ENCODE measurements at places on chromosomes 12 and 14. TPM values are rescaled to one million over a fixed set of nuclear protein-coding genes. Genes with fewer than 3 reads are reported as not detected.
A peak's percentile ranks its signal among the peaks of the same experiment; 100 is the strongest.

GRCh38 chr12:52975204-52975603, 26.3 kb downstream of the KRT18 start:
- no peak for DNase-seq

DNA sequence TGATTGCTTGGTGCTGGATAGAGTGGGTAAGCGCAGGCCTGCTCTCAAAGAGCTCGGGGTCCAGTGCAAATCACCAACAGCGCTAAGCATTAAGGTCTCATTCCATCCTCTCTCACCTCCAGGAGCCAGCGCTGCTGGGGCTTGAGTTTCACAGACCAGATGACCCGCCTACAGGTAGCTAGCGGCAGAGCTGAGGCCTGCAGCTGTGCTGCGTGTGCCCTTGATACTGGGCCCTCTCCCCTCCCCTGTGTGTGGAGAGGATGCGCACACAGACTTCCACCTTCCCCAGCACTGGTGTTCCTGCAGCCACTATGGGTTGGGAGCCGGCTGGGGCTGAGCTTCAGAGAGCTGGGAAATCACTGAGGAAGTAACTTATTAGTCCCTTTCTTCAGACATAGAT, 149.9 kb downstream of the CALM1 start:
- DNase-seq = no peak

- DNase-seq = peak; percentile 97
These were observed 27.9 kb downstream of the ACTN1 start for GRCh38 chr14:68951035-68951797.

DNA sequence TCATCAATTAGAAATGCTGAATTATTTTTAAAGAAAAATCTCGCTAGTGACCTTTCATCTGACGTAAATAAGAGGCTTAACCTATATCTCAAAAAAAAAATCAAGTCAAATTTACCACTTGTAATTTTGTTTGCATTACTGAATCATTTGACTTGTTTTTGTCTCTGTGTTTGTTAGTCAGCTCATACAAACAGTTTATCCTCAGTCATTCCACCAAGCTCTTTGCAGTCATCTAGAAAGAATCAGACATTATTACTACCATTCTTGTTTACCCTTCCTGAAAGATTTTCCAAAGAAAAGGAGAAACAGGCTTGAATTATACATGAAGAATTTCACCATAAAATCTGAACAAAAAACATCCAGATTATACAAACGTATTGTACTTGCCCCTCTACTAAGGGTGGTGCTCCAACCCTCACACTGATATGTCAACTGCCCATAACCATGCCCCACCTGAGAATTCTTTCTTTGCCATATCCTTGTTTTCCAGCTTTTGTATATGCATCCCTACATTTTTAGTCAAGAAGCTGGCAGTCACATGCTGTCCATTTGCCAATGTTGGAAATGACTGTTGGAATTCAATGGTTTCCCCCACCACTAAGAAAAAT, 257.2 kb downstream of the PAWR start:
- DNase-seq = no peak

DNA sequence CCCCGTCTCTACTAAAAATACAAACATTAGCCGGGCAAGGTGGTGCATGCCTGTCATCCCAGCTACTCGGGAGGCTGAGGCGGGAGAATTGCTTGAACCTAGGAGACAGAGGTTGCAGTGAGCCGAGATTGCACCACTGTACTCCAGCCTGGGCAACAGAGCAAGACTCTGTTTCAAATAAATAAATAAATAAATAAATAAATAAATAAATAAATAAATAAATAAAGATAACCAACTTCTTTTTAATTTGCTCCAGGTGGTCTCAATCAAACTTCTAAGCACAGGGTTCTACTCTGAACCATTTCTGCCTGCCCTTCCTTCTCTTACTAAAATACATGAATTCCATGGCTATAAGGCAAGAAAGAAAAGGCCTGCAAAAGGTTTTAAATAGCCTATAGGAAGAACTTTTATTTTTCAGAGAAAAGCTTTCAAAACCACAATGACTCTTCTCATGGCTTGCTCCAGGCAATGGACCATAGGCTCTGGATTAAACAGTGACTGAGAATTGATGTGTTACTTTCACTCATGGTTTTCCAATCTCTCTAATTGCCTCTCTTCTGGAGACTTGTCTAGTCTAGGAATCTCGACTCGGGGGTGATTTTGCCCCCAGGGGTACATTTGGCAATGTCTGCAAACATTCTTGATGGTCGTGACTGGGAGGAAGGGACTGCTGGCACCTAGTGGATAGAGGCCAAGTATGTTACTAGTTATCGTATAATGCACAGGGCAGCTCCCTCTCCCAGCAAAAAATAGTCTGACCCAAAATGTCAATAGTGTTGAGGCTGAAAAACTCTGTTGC, 14.4 kb downstream of the IGF1 start:
- no peak for DNase-seq

The PTPN6 gene
- 3.4 TPM for total RNA-seq

- DNase-seq = no peak
These were observed 6.6 kb upstream of the IKZF4 start for GRCh38 chr12:56014205-56014604.

DNA sequence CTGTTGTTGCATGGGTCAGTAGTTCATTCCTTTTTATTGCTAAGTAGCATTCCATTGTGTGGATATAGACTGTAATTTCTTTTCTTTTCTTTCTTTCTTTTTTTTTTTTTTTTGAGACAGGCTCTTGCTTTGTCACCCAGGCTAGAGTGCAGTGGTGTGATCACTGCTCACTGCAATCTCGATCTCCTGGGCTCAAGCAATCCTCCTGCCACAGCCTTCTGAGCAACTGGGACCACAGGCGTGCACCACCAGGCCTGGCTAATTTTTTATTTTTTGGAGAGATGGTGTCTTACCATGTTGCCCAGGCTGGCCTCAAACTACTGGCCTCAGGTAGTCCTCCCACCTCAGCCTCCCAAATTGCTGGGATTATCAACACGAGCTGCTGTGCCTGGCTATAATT, 5.2 kb downstream of the ATP6V0A2 start:
- DNase-seq = no peak

DNA sequence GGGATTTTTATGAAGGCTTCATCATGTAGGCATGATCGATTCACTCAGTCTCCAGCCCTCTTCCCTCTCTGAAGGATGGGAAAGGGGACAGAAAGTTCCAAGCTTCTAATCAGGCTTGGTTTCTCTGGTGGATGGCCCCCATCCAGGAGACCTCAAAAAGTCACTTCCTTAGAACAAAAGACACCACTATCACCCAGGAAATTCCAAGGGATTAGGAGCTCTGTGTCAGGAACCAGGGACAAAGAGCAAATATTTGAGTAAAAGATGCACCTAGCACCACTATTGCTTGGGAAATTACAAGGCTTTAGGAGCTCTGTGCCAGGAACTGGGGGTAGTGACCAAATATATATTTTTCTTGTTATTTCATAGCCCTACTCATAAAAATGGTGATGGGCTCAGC, 33.6 kb upstream of the TMX1 start:
- DNase-seq = no peak

The PRDM4 gene
- total RNA-seq = 21.3 TPM

- no peak for DNase-seq
These were observed 58.7 kb upstream of the C14orf180 start for GRCh38 chr14:104520620-104521410.

DNA sequence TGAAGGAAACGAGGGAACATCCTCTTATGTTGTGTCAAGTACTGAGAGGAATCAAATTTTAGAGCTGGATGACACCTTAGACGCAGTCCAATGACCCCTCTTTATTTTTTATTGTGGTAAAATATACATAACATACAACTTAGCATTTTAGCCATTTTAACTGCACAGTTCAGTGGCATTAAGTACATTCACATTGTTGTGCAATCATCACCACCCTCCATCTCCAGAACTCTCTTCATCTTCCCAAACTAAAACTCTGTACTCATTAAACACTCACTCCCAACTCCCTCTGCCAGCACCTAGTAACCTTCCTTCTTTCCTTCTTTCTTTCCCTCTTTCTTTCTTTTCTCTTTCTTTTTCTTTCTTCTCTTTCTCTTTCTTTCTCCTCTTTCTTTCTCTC, 97.2 kb upstream of the SLC24A4 start:
- DNase-seq = no peak

The AQP6 gene
- 0.17 TPM for total RNA-seq

DNA sequence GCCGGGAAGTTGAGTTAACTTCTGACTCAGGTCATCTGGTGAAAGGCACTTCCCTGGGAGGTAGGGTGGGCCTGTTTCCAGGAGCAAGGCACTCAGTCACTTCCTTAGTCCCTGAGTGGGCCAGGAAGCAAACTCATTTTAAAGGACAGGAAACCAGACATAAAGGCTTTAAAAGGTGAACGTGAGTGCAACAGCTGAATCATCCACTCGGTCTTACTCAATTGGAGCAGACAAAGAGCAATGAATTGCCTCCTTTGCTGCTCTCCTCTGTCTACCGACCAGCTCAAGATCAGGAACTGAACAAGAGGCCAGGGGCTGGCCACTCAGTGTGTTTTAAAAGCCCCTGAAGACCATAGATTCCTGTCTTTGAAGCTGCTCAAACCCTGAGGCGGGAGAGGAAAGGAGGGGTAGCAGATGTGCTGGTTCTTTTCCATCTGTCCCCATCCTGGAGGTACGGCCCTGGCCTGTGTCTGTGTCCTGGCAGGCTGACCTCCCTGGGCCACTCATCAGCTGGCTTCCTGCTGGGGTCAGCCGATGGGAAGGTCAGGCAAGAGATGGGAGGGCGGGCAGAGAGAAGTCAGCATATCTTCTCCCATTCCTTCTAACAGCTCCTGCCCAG, 148.9 kb downstream of the PPM1H start:
- DNase-seq = peak; percentile 76

DNA sequence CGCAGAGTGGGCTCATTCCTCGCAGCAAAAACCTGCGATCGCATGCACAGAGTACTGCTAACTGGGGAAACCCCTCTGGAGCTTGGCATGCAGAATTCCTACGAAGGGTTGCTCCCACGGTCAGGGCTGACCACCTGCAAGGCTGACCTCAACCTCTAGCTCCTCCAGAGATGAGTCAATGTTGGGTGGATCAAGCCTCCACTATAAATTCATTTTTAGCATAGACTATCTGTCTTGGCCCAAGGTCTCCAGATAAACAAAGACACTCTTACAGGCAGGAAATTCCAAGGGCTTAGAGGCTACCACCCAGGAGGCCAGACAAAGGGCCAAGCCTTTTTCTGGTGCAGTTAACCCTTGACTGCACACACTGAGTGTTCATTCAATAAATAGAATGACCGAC, 296.5 kb downstream of the TMEM132D start:
- DNase-seq = no peak

- DNase-seq = no peak
These were observed 34.5 kb upstream of the PTPRB start for GRCh38 chr12:70671698-70672097.

All from NCI-H460 (cell line).